Type B pancreatic cell (in vitro differentiated cells): ENCODE measurements at places on chromosomes 4 and X.

DNA sequence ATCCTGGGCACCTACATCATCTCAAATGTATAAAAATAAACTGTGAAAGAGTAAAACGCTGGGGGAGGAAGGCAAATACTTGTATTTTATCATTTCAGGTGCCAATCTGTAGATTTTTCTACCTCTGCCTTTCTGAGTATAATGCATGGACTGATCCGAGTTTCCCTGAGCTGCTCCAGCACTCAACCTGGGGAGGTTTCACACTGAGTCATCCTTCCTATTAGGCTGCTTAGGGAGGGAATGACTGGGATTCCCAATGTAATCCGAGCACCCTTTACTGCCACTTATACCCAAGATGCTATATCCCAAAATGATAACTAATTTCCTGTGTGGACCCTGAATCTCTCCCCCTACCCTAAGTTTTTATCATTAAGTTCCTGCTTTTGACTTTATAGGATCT, 126.6 kb downstream of the HNRNPD start:
- no peaks in the 10 kb centered on the region for H3K36me3 ChIP-seq
- no peak overlapping the region for H3K27ac ChIP-seq
- H3K4me3 ChIP-seq: no peak overlapping the region
- H3K27me3 ChIP-seq: peaks cover 25% of the 10 kb centered on the region
- no peak for DNase-seq
- H3K4me1 ChIP-seq: no peaks in the 10 kb centered on the region

- H3K4me1 ChIP-seq: no peaks in the 10 kb centered on the region
- H3K4me3 ChIP-seq: no peak overlapping the region
- no peak for DNase-seq
Measured at GRCh38 chr4:128249787-128250668, 37.6 kb downstream of the PGRMC2 start.

DNA sequence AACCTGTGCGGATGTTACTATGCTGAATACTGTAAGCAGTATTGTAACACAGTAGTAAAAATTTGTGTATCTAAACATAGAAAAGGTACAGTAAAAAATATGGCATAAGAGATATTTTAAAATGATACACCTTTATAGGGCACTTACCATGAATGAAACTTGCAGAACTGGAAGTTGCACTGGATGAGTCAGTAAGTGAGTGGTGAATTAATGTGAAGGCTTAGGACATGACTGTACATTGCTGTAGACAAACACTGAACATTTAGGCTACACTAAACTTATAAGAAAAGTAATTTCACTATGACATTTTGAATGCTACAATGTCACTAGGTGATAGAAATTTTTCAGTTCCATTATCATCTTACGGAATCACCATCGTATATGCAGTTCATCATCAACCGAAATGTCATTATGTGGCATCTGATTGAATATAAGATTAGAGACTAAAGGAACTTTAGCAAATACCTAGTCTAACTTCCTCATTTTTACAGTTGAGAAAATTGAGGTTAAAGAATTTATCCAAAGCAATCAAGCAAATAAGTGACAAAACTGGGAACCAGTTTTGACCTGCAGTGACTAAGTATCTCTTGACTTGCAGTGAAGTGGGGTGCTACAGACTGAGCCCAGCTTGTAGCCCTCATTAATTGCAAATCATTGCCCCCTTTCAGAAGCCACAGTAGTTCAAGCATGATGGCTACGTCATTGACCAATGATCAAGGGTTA, 55.3 kb downstream of the EGF start:
- peak overlapping the region; percentile 81 for H3K27ac ChIP-seq
- no peaks in the 10 kb centered on the region for H3K36me3 ChIP-seq
- DNase-seq: no peak
- no peaks in the 10 kb centered on the region for H3K27me3 ChIP-seq
- H3K4me1 ChIP-seq: peaks cover under 1% of the 10 kb centered on the region

GRCh38 chrX:31280580-31280979, 208.7 kb upstream of the FTHL17 start:
- no peaks in the 10 kb centered on the region for H3K36me3 ChIP-seq
- H3K4me1 ChIP-seq: no peaks in the 10 kb centered on the region
- no peak for DNase-seq
- no peak overlapping the region for H3K27ac ChIP-seq

- no peak overlapping the region for H3K4me3 ChIP-seq
- no peaks in the 10 kb centered on the region for H3K4me1 ChIP-seq
- no peaks in the 10 kb centered on the region for H3K36me3 ChIP-seq
- no peaks in the 10 kb centered on the region for H3K27me3 ChIP-seq
- DNase-seq: no peak
Measured at GRCh38 chrX:44308869-44309268, 34.6 kb downstream of the EFHC2 start.

- no peaks in the 10 kb centered on the region for H3K4me1 ChIP-seq
- no peak overlapping the region for H3K4me3 ChIP-seq
- no peaks in the 10 kb centered on the region for H3K36me3 ChIP-seq
- DNase-seq: no peak
- H3K27me3 ChIP-seq: no peaks in the 10 kb centered on the region
Measured at GRCh38 chr4:149719806-149720205, 95.8 kb downstream of the IQCM start.

GRCh38 chr4:16032396-16032770, 51.4 kb downstream of the PROM1 start:
- no peaks in the 10 kb centered on the region for H3K27me3 ChIP-seq
- H3K4me3 ChIP-seq: no peak overlapping the region
- H3K36me3 ChIP-seq: no peaks in the 10 kb centered on the region
- DNase-seq: no peak

DNA sequence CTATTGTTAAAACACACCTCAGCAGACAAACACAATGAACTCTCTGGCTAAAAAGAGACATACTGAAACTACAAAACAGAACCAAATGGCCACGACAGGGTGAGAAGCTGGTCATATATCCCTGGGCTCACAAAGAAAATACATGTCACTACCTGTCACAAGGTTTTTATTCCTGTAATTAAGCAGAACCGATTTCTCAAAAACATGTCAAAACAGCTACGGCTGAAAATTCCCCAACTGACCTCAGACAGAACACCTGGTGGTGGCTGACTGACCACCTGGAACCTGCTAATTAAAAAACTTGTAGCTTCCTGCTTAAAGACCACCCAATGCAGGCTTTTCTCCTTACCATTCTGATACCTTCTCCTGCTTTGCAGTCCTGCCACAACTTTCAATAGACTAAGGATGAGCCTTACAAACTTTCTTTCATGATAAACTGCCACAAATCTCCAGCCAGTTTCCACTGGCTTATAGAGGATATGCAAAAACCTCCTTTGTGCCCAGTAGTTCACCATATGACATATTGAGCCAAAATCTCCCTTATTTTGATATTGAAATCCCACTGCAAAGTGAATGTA, 571.9 kb downstream of the SPOCK3 start:
- no peak overlapping the region for H3K4me3 ChIP-seq
- H3K36me3 ChIP-seq: no peaks in the 10 kb centered on the region
- DNase-seq: no peak
- H3K4me1 ChIP-seq: no peaks in the 10 kb centered on the region

- H3K4me3 ChIP-seq: no peak overlapping the region
- no peak overlapping the region for H3K27ac ChIP-seq
- H3K27me3 ChIP-seq: no peaks in the 10 kb centered on the region
- no peaks in the 10 kb centered on the region for H3K36me3 ChIP-seq
Measured at GRCh38 chr4:132587626-132588025, 561.5 kb upstream of the PCDH10 start.

- DNase-seq: no peak
- H3K36me3 ChIP-seq: peaks cover 4% of the 10 kb centered on the region
- peaks cover 15% of the 10 kb centered on the region for H3K27me3 ChIP-seq
- peak overlapping the region; percentile 2 for H3K4me3 ChIP-seq
Measured at GRCh38 chr4:74451214-74451661, 6.3 kb downstream of the AREG start.

GRCh38 chr4:32003548-32003947, 1283.4 kb downstream of the PCDH7 start:
- no peak for DNase-seq
- H3K4me3 ChIP-seq: no peak overlapping the region
- H3K4me1 ChIP-seq: no peaks in the 10 kb centered on the region
- H3K27ac ChIP-seq: no peak overlapping the region
